T-helper 1 cell (primary cell): ENCODE measurements at places on chromosomes 1 and 21.

DNA sequence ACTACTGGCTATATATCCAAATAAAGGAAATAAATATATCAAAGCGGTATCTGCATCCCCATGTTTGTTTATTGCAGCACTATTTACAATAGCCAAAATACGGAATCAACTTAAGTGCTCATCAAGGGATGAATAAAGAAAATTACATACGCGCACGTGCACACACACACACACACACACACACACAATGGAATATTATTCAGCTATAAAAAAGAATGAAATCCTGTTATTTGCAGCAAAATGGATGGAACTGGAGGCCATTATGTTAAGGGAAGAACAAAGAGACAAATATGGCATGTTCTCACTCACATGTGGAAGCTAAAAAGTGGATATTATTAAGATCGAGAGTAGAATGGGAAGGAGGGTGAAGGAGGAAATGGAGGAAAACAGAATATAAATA, 20.2 kb downstream of the COPA start:
- DNase-seq: no peak

- no peak for DNase-seq
These were observed 923.1 kb upstream of the NEGR1 start for GRCh38 chr1:73205294-73205973.

DNA sequence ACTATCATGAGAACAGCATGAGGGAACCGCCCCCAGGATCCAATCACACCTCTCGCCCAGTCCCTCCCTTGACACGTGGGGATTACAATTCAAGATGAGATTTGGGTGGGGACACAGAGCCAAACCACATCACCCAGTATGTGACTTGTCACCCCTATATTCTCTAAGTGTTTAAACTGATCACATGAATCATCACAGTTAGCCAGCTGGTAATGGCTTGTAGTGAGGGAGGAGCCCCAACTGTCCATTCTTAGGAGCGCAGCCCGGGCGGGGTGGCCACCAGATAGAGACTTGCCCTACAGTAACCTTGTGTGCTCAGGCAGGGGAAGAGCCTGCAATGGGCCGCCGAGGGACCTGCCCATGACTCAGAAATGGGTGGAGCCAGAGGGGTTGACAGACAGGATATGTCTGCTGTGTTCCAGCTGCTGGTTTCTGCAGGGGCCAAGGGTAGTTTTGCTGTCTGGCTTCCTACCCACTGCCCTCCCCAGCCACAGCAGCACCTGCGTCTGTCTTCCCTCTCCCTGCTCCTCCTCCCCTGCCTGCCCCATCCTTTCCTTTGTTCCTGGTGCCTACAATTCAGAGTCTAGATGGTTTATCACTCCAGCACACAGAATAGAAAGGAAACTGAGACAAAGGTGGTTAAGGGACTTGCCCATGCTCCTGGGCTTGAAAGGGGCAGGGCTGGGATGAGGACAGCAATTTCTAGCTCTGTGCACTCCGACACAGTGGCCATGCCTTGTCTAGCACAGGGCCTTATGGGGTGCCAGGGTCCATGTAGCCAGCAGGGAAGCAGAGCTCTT, 9.2 kb downstream of the ABCG1 start:
- DNase-seq: peak; percentile 91

DNA sequence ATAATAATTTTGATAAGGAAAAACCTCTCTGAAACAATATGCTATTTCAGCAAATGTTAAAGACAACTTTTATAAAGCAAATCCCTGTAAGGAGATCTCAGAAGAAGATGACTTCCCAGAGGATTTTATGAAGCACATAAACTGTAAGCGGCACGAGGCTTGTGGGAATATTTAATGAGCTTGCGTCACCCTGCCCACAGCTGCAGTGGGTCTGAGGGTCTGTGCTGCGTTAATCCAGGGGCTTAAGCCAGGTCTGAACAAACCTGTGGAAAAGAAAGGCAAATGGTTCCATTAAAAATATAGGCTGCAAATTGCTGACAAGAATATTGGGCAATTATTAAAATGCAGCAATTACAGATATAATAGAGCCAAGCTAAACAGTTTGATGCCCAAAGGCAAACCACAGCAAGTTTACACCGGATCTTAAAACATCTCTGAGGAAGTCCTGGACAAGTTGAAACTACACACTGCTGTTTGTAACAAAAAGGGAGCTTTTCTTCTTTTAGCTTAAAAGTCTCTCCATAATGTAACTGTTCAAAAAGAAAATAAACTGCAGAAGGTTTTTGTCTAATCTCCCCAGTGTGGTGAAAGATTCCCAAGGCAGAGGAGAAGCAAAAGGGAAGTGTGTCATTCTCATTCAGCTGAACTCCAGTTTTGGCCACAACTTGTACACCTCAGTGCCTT, 21.8 kb downstream of the TGFBR3 start:
- no peak for DNase-seq

- DNase-seq: no peak
These were observed 44.7 kb downstream of the PTGFRN start for GRCh38 chr1:116954440-116954839.

DNA sequence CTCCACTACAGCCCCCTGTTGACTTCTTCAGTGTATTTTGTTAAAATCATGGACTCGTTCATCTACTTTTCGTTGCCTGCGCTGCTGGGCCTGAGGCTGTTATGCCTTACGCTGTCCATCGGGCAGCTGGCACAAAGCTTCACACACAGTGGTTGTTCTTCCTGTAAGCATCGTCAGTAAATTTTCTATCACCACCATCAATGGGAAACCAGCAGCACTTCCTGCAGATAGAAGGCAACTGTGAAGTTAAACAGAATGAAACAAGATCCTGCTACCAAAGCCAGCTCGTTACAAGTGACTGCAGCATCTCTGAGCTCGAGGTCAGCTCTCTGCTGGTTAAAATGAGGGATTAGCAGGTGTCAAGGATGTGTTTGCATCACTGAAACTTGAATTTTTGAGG, 21.9 kb upstream of the PADI6 start:
- no peak for DNase-seq

GRCh38 chr1:183711741-183712361, 58.7 kb upstream of the APOBEC4 start:
- DNase-seq: no peak

DNA sequence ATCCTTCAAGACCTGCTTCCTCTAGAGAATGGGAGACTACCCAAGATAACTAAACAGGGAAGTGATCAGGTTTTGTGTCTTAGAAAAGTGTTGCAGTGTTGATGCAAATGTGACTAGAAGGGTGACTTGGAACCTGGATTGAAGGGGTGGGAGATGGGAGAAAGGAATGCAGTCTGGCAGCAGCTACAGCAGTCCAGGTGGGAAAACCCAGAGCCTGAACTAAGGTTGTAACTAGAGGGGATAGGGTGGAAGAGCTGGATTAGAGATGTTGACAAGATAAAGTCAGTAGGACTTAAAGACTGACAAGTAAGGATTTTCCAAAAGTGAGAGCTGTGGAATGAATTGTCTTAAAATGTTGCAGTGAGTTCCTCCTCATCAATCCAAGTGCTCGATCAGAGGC, 7.1 kb upstream of the SHISA4 start:
- no peak for DNase-seq

- DNase-seq: no peak
These were observed 1.9 kb downstream of the SGIP1 start for GRCh38 chr1:66535853-66536252.

- DNase-seq: no peak
These were observed 146.4 kb upstream of the IVNS1ABP start for GRCh38 chr1:185463433-185463832.

GRCh38 chr1:59359325-59359724, 62.4 kb downstream of the FGGY start:
- no peak for DNase-seq

- no peak for DNase-seq
These were observed 62.8 kb downstream of the DMRTB1 start for GRCh38 chr1:53521924-53522552.

DNA sequence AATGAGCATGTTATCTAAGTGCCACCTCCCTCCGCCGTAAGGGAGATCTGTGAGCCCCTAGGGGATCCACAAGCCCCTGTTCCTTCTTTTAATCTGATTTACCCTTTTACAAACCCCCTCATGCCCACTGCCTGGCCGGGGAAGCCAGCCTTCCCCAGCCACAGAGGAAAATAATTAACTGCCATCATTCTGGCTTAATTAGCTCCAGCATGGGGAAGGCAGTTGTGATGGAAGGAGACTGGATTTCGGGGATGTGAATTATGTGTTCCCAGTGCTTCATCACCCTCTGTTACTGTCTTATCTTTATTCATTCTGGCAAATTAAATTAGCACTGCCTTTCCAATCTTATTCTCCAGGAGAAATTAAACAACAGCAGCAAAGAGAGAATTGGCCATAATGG, 135.8 kb downstream of the PTPRU start:
- no peak for DNase-seq

GRCh38 chr1:240776237-240776636, 164.3 kb upstream of the GREM2 start:
- no peak for DNase-seq

DNA sequence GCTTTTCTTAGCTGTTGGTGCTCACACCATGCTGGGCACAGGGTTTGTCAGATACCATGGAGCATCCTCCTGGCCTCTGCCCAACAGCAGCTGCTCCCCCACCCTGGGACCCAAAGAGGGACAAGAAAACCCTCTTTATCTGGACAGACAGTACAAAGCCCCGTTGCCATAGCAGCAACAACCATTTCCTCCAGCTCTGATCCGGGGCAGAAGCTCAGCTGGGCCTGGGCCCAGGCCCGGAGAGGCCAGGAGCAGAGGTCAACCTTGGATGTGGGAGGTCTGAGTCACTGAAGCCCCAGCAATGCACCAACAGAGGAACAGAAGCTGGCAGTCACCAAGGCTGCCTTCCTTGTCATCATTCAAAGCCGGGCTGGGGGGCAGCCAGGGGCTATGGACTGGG, 228.4 kb upstream of the POU3F1 start:
- DNase-seq: no peak

DNA sequence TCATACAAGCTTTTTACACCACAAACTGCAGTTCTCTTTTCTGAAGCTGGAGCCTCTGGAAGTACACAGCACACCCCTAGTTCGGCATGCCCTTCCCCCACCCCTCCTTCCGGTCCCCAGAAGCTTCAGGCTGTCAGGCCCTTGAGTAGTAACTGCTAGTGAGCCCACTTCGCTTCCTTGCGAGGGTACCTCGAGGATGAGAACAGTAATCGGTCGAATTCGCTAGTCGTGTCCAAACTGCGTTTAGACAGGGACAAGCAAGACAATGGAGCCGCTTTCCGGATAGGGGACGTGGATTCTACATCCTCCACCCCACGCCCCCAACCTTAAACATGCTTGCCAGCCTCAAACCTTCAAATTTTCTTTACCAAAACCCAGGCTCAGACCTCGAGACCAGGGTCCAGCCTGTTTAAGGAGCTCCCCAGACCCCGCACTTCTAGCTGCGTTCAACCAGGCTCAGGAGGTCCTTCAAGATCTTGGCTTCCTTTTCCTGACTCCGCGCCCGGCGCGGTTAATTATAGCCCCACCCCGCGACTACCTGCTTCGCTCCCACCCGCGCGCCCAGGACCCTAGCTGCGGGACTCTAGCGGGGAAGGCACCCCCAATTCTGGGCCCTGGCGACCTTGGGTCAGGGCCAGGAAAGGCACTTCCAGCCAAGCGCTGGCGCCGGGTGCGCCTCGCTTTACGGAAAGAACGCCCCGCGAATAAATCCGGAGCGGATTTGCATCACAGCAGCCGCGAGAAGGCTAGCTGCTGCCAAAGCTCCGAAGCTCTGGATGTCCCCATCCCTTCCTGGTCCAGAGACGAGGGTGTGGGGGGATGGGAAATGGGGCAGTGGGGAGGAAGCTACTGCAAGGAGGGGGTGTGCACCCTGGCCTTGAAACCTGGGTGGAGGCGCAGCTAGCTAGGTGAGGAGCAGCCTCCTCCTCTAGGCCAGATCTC, 8.1 kb upstream of the TSPAN1 start:
- no peak for DNase-seq

- DNase-seq: no peak
These were observed 61.8 kb upstream of the DAB1 start for GRCh38 chr1:57485643-57486042.

- DNase-seq: no peak
These were observed 13.4 kb downstream of the ABCG1 start for GRCh38 chr21:42232176-42232825.

DNA sequence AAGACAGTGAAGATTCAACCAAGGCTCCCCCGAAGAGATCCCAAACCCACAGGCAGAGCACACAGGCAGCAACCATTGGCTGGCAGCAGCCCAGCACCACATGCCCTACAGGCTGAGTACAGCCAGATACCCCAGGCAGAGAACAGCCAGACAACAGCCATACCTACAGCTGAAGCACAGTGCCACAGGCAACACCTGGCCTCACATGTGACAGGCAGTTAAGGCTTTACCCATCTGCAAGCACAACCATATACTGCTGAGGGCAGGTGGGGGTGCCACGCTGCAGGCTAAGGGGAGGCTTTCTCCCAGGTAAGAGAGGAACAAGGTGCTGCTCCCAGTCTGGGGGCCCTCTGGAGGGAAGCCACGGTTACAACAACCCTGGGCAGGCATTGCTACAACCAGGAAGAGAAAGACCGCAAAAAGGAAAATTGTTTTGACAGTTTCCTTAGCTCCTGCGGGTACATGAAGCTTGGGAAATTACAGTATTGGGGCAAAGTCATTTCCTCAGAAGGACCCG, 12.3 kb downstream of the CHIT1 start:
- no peak for DNase-seq

DNA sequence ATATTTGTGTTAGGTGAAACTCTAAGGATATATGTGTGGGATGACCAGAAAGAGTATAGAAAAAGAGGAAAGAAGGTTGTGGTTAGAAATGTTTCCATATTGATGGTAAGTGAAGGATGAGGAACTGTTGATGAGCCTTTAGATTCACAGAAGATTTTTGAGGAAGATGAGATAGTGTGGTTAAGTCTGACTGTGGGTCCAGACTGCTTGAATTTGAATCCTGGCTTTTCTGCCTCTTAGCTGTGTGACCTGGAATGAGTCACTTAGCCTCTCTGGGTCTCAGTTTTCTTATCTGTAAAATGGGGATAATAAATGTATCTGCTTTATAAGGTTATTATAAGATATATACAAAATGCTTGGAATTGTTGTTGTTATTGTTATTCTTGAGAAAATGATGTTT, 27.5 kb downstream of the RGL1 start:
- no peak for DNase-seq

DNA sequence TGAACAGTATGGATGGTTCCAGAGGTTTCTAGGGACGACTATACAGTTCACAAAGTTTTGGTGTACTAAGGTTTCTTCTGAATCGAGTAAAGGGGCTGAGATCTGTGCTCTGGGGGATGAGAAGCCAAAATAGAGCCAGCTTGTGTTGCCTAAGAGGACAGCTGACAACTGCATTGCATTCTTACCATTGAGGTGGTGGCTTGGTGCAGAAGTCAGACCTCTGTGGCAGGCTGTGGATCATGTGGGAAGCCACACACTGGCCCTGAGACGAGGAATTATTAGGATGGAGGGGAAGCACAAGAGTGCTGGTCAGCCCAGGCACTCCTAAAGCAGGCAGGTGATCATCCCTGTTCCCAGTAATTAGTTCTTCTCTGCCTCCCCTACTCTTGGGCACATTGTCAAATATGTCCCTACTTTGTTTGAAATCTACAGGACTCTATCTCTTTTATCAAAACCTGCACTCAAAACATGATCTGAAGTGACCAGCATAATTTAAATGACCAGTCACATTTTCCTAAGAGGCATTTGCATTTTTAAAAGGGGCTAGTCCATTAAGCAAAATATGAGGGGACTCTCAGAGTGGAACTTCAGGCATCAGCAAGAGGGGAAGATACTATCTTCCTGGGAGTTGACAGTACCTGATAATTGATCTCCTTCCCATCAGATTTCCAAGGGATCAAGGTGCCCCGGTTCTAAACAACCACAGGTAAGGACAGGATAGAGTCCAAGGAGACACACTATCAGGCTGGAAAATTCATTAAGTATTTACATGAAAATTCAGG, at the start of gene FCRLB:
Gene FCRLB (plus strand): TSS at position 589 of the 782 bp plus-strand sequence. CDS start 1,129 bp downstream, outside the sequence.
- no peak for DNase-seq
